Memory B cell (primary cell): ENCODE measurements at places on chromosomes 6 and 20.

GRCh38 chr6:111626441-111626840 is 20.8 kb upstream of the TRAF3IP2 start:
- no peak overlapping the region for H3K4me3 ChIP-seq
- no peak overlapping the region for H3K27ac ChIP-seq
- H3K27me3 ChIP-seq = peaks cover 2% of the 10 kb centered on the region
- peaks cover 2% of the 10 kb centered on the region for H3K36me3 ChIP-seq
- no peaks in the 10 kb centered on the region for H3K4me1 ChIP-seq

DNA sequence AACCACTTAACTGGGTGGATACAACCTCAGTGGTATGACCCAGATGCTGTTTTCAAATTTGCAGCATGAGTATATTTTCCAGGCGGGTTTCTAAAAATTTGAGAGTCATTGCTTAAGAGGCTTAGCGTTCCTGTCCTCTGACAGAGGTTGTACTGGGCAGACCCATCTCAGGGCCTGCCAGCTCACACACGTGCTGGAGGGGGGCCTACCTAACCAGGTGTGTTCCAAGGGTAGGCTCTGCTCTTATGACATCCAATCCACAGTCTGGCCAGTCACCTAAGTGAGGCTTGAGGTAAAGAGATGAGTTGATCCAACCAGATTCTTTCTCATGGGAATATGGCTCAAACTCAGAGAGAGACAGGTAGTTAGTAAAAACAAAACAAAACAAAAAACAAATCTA is 1.3 kb downstream of the LYRM4 start:
- H3K27me3 ChIP-seq = no peaks in the 10 kb centered on the region
- peak overlapping the region; percentile 98 for H3K27ac ChIP-seq
- DNase-seq = no peak
- peak overlapping the region; percentile 87 for H3K4me3 ChIP-seq

GRCh38 chr6:78831492-78831891 is 35.9 kb upstream of the IRAK1BP1 start:
- no peak overlapping the region for H3K4me3 ChIP-seq
- no peaks in the 10 kb centered on the region for H3K36me3 ChIP-seq
- H3K27ac ChIP-seq = no peak overlapping the region
- DNase-seq = no peak
- H3K27me3 ChIP-seq = peaks cover 4% of the 10 kb centered on the region

DNA sequence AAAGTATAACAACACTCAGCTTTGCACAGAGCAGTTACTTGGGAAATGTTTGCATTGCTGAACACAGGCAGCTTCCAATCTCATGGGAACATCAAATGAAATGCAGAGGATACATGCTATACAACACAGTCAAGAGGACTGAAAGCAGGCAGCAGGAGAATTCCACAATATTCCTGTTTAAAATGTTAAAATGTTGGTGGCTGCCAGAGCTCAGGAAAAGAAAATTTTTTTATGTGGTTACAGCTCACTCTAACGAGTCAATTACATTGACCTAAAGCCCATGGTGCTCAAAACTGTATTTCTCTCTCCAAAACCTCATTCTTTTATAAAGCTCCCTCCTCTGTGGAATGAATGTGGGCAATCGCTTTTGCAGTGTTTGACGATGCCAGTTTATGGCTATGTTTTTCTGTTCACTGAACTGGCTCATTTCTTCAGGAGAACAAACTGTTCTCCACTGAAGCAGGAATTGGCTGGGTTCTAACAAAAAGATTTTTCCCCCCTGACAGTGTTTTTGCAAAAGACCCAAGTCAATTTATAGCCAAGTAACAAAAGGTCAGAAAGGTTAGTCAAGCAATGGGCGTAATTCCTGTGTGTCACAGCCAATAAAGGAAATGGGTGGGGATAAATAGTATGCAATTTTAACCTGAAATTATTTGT is 69.0 kb downstream of the ZHX3 start:
- no peaks in the 10 kb centered on the region for H3K36me3 ChIP-seq
- peak overlapping the region; percentile 6 for H3K27ac ChIP-seq
- no peaks in the 10 kb centered on the region for H3K27me3 ChIP-seq

- no peak for DNase-seq
- peaks cover 30% of the 10 kb centered on the region for H3K4me1 ChIP-seq
- H3K36me3 ChIP-seq = no peaks in the 10 kb centered on the region
- no peak overlapping the region for H3K4me3 ChIP-seq
Measured at GRCh38 chr20:32035426-32035779, 16.6 kb upstream of the HCK start.

GRCh38 chr6:140711019-140711613 is 1336.7 kb upstream of the CITED2 start:
- H3K36me3 ChIP-seq = no peaks in the 10 kb centered on the region
- no peak overlapping the region for H3K27ac ChIP-seq
- H3K4me1 ChIP-seq = peaks cover 8% of the 10 kb centered on the region
- H3K27me3 ChIP-seq = no peaks in the 10 kb centered on the region
- DNase-seq = no peak

GRCh38 chr6:131005439-131006016 is 57.5 kb downstream of the EPB41L2 start:
- no peaks in the 10 kb centered on the region for H3K27me3 ChIP-seq
- H3K36me3 ChIP-seq = peaks cover 23% of the 10 kb centered on the region
- peaks cover 20% of the 10 kb centered on the region for H3K4me1 ChIP-seq
- DNase-seq = no peak
- H3K27ac ChIP-seq = no peak overlapping the region
- H3K4me3 ChIP-seq = no peak overlapping the region

DNA sequence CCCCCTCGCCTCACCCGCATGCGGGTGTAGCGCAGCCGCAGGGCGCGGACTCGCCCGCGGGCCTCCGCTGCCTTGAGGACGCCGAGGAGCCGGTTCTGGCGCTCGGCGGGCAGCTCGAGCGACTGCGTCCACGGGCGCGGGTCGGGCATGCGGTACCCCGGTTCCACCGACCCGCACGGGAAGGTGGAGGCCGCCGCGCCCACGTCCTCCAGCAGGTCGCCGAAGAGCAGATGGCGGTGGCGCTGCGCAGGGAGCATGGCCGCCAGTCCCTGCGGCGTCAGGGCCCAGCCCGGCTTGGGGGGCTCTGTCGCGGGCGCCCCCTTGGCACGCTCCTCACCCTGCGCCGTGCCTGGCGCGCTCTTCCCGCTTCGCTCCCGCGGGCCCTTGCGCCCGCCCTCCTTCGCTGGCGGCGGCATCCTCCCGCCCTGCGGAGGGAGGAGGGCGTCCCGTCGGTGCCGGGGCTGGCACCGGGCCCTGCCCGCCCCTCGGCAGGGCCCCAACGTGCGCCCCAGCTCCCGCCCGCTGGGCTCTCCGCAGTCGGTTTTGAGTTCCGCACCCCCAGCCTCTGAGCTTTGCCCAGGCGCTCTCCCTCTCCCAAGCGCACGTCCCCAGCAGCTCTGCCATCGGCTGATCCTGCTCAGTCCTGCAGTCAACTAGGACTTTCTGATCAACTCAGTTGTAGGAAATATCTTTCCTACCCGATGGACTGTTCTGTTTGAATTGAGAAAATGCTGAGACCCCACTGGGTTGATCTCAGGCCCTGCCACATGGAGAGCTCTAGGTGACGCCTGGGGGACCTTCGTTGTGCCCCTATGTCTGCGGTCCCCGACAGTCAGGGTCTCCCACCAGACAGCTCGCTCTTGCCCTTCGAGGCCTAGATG is at the start of gene LKAAEAR1:
LKAAEAR1 (minus strand) TSS at position 595 of the 881 bp plus-strand sequence; CDS start at position 416, 179 bp downstream.
- H3K4me1 ChIP-seq = peaks cover 41% of the 10 kb centered on the region
- H3K27me3 ChIP-seq = peaks cover 1% of the 10 kb centered on the region
- no peak for DNase-seq
- H3K36me3 ChIP-seq = peaks cover 3% of the 10 kb centered on the region
- H3K27ac ChIP-seq = peak within 1 kb of the TSS; percentile 90
- peak within 1 kb of the TSS; percentile 90 for H3K4me3 ChIP-seq

- H3K27me3 ChIP-seq = no peaks in the 10 kb centered on the region
- no peak overlapping the region for H3K4me3 ChIP-seq
- no peak overlapping the region for H3K27ac ChIP-seq
- no peak for DNase-seq
- no peaks in the 10 kb centered on the region for H3K4me1 ChIP-seq
Measured at GRCh38 chr6:104630955-104631354, 228.8 kb downstream of the HACE1 start.

GRCh38 chr6:117267766-117268534 is 2.6 kb downstream of the VGLL2 start:
- no peaks in the 10 kb centered on the region for H3K36me3 ChIP-seq
- peaks cover 35% of the 10 kb centered on the region for H3K27me3 ChIP-seq
- peaks cover 20% of the 10 kb centered on the region for H3K4me1 ChIP-seq
- no peak for DNase-seq

GRCh38 chr6:8758412-8758811 is 323.1 kb upstream of the SLC35B3 start:
- H3K4me1 ChIP-seq = peaks cover 3% of the 10 kb centered on the region
- H3K36me3 ChIP-seq = no peaks in the 10 kb centered on the region
- no peak overlapping the region for H3K4me3 ChIP-seq
- no peak overlapping the region for H3K27ac ChIP-seq

- H3K36me3 ChIP-seq = peaks cover 31% of the 10 kb centered on the region
- DNase-seq = no peak
- H3K27ac ChIP-seq = peak overlapping the region; percentile 84
- H3K4me1 ChIP-seq = peaks cover 9% of the 10 kb centered on the region
Measured at GRCh38 chr6:132456700-132457143, 55.4 kb upstream of the MOXD1 start.

DNA sequence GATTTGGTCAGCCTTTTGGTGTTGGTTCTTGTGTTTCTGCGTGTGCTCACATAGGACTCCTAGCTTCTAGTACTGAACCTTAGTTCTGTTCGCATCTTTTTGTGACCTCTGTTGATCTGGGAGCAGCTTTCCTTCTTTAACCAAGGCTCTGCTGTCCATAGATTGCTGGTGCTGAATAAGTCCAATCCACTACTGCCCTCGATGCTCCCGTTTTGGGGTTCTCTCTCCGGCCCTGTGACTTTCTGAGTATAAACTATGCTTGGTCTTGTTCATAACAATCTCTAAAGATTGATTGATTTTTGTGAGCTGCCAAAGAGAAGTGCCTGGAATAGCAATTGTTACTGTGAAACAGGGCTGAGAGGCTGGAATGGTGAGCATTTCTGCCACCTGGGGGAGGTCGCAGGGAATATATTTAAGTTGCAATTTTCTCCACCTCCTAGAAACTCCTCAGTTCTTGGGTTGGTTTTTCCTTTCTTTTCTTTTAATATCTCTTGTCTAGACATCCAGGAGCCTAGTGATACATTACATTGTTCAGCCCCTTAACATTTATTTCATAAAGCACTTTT is 422.9 kb upstream of the CHD6 start:
- no peaks in the 10 kb centered on the region for H3K4me1 ChIP-seq
- no peak overlapping the region for H3K4me3 ChIP-seq
- no peaks in the 10 kb centered on the region for H3K36me3 ChIP-seq
- DNase-seq = no peak
- H3K27ac ChIP-seq = no peak overlapping the region

DNA sequence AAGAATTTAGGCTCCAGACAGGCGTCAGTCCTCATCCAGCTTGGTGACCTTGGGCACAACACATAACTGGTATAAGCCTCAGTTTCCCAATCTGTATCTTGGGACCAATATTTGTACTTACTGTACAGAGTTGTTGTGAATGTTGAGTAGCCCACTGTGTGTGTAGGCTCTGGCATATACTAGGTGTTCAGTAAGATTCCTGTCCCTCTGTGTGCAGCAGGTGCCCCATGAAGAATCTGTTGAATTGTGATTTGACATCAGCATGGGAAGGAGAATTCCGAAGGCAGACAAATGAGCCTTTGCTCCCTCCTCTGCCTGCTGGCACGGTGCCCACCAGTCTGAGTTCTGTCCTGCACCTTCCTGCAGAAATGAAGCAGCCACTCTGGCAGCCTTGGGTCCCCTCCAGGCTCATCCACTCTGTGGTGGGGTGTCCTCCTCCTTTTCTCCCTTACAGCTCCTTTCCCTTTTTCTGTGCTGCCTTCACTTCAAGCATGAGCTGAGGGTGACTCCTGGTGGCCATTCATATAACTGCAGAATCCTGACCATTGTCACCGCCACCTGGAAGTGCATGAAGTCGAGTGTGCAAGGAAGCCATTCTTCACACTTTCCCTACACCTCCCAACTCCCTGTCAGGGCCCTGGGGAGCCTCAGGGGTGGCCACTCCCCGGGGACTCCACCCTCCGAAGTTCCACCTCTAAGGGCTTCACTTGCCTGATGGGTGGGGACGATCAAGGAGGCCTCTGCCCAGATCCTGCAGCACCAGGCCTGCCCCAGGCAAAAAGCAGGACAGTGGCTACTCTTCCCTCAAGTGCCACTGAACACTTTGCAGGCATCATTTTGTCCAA is 48.2 kb downstream of the MRPL14 start:
- H3K27me3 ChIP-seq = peaks cover 7% of the 10 kb centered on the region
- DNase-seq = peak; percentile 78
- no peak overlapping the region for H3K4me3 ChIP-seq
- no peak overlapping the region for H3K27ac ChIP-seq
- no peaks in the 10 kb centered on the region for H3K36me3 ChIP-seq
- peaks cover 10% of the 10 kb centered on the region for H3K4me1 ChIP-seq

DNA sequence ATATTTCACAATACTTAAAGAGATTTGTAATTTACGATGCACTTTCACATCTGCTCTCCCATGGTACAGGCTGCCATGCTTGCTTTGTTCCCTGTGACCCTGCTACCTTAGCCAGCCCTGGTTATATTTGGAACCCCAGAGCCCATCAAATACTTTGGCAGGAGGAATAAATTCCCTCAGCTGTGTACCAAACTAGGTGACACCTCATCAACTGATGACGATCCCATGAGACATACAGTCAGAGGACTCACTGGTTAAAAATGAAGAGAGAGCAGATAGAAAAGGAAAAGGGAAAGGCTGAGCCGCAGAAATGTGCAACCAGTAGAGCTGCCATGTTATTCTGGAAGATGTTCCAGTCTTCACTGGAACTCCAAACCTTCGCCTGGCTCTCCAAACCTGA is 120.0 kb downstream of the SIM1 start:
- H3K27me3 ChIP-seq = no peaks in the 10 kb centered on the region
- H3K4me3 ChIP-seq = no peak overlapping the region
- peaks cover 3% of the 10 kb centered on the region for H3K4me1 ChIP-seq
- H3K27ac ChIP-seq = no peak overlapping the region

DNA sequence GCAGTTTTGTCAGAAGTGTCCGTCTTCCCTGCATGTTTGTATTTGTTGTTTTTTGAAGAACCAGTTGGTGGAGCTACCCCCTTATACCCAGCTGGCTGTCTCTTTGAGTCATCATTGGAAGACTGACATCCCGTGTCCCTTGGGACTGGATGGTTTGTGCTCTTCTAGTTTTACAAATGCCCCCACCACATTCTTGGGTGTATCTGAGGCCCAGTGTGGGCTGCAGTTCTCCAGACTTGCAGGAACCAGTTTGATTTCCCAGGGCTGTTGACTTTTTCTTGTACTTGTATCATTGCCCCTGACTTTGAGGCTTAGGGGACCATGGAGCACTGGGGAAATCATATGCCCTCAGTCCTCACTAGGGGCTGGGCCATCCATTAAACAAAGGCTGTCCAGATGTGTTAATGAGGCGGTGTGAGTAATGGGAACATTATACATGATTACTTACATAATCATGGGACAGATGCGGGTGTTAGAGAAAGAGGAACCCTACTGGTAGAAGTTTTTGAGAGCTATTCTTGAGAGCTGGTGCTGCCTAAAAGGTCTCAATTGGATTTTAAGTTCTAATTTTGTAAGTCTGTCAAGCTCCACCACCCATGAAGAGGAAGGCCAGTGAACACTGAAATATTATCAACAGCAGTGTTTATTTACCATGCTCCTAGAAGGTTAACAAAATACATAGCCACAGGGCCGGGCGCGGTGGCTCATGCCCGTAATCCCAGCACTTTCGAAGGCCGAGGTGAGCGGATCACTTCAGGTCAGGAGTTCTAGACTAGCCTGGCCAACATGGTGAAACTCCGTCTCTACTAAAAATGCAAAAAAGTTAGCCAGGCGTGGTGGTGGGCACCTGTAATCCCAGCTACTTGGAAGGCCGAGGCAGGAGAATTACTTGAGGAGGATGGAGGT is 8.5 kb downstream of the JARID2 start:
- peak; percentile 20 for DNase-seq
- peaks cover 5% of the 10 kb centered on the region for H3K36me3 ChIP-seq
- H3K4me3 ChIP-seq = peak overlapping the region; percentile 77
- H3K27ac ChIP-seq = peak overlapping the region; percentile 95
- H3K4me1 ChIP-seq = peaks cover 72% of the 10 kb centered on the region
